H4 (cell line): ENCODE measurements at places on chromosomes 2 and 18. TPM values are rescaled to one million over a fixed set of nuclear protein-coding genes. Genes with fewer than 3 reads are reported as not detected.

Gene NLRC4
- not detected in 2 replicates for total RNA-seq

Gene GBX2
- total RNA-seq: 0.04 and 1.1 TPM in 2 replicates

Gene CXCR4
- 0.06 TPM in 1 of 2 replicates, not detected in the other for total RNA-seq

Gene MYO3B
- total RNA-seq: 0.10 TPM in 1 of 2 replicates, not detected in the other

Gene GLB1L
- total RNA-seq: 5.7 and 7.6 TPM in 2 replicates

Gene SERPINB4
- total RNA-seq: not detected in 2 replicates

Gene NFATC1
- 3.2 and 4.3 TPM in 2 replicates for total RNA-seq

Gene DYNC2LI1
- total RNA-seq: 13.5 and 21.5 TPM in 2 replicates

Gene CTNNA2
- total RNA-seq: 0.39 and 0.70 TPM in 2 replicates

Gene YES1
- 95.7 and 101 TPM in 2 replicates for total RNA-seq

DNA sequence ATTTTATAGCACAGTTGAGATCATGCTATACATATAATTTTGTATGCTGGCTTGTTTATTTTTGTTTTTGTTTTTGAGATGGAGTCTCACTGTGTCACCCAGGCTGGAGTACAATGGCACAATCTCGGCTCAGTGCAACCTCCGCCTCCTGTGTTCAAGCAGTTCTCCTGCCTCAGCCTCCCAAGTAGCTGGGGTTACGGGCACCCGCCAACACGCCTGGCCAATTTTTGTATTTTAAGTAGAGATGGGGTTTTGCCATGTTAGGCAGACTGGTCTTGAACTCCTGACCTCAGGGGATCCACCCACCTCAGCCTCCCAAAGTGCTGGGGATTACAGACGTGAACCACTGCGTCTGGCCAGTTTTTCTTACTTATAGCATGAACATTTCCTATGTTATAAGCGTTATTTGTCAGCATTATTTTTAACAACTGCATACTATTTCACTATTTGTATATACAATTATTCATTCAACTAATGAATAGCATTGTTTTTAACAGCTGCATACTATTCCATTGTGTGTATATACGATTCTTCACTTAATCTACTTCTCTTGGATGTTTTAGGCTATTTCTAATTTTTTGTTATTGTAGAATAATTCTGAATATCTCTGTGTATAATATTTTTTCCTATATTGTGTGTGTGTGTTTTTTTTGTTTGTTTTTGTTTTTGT is 3.5 kb downstream of the EHD3 start:
- no peak for DNase-seq

DNA sequence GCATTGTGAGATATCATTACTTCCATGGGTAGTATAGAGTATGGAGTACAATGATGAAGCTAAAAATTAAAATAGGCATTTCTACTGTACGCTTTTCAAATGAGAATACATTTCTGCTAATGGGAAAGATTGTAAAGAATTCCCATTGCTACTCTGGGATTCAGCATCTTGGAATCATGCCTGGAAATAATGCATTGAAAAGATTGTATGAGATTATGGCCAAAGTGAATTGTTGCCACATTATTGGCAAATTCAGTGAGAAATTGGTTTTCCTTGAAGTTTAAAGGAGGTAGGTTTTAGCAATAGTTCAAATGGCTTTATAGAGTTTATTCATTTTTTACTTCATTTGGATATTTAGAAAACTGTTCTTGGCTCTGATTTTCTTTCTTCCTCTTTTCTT is 157.9 kb downstream of the GULP1 start:
- no peak for DNase-seq

- DNase-seq: no peak
These were observed 162.5 kb upstream of the RPRM start for GRCh38 chr2:153641046-153641445.

- no peak for DNase-seq
These were observed 18.9 kb downstream of the MGAT5 start for GRCh38 chr2:134272806-134273205.

DNA sequence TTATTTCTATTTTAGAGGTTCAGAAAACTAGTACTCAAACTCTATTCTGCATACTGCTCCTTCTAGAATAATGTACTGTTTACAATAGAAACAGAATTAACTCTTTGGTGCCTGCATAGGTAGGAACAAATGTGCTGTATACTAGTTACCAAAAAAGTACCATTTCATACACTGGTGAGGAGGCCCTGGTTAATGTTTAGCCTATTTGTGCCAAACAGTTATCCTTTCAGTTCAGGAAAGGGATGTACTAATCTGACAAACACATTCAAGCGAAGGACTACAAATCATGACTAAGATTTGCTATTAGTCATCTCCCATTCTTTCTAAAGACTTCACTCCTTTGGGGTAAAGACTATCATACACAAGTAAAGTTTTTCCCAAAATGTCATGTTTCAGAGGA is 47.4 kb downstream of the EXOC6B start:
- DNase-seq: no peak

- no peak for DNase-seq
These were observed 54.7 kb upstream of the RNU4ATAC start for GRCh38 chr2:121475811-121476571.

- no peak for DNase-seq
These were observed 128.6 kb downstream of the ZFP36L2 start for GRCh38 chr2:43097644-43098408.

DNA sequence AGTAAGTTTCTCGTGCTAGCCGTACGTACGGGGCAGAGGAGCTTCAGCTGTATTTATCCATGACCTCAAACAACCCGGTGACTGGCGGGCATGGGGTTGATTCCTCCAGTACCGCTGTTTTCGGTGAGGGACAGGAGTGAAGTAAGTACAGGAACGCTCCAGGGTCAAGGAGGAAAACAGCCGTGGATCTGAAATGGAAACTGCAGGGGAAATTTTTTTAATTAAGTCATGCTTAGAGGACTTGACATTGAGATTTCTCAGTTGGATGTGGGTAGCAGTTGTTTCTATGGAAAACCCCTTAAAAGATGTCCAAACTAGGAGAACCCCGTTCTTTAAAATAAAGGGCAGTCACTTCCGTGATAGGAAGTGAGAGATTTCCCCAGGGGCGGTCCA is 1.2 kb downstream of the RAB12 start:
- no peak for DNase-seq

DNA sequence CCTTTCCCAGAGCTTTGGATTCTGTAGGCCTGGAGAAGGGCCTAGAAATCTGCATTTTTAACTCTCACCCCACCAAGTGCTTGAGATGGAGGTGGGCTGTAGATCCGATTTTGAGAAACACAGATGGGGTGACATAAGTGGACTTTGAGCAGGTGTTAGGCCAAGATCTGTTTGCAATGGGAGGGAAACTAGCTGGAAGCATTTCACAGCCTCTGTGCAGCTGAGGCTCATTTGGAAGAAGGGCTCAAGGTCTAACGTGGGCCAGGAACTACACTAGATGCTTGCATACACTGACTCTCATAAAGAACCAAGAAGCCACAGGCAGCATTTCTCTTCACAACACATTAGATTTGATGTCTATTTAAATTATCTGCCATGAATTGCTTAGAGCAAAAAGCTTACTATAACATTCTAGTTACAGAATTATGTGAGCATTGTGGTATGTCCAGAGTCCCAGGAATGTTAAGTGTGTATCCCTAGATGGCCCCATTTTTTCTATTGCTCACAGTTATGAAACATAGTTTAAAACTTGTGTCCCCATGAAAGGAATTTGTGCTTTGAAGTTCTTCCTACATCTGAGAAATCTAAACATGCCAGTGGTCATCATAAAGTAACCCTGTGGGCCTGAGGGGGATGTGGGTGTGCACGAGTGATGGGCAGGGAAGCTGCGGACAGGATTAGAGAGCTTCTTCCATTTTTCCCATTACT is 77.2 kb downstream of the CD28 start:
- DNase-seq: no peak

- no peak for DNase-seq
These were observed 43.8 kb upstream of the IL1R1 start for GRCh38 chr2:102098756-102099155.

DNA sequence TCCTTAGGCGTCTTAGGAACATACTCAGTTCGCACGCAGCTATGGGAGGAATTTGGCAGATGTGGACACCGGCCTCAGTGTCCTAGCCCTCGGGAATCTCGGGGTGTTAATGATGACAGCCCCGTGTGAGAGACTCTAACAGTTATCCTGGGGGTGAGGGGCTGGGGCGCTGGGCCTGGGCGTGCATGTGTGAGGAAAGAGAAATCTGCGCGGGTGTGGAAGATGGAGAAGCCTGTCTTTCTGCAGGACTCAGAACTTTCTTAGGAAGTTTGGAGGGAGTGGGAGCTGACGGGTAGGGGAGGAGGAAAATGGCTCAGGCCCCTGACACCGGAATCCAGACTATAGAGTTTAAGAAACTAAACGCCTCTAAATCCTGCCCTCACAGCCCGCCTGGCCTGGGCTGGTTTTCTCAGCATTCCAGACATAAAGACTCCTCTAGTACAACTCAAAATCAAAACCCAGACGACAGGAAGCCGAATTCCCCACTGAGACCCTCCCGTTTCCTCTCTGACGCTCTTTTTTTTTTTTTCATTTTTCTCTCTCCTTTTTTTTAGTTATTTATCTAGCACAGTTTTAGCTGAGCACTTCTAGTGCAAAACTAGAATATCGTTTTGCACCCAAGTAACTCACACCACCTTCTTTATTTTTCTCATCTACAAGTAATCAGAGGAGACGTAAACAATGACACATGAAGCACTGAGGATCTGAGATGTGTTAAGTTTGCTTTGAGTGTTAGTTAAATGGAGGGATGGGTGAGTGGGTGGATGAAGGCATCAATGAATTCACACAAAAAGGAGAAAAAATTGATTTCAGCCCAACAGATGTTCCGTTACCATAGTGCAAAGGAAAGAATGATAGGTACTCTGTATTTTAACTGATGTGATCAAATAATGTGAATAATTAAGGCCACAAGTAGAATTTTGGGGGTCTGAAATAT is 1.2 kb upstream of the HAAO start:
- DNase-seq: no peak
